ENCODE measurements at places on chromosomes 7 and 10. TPM values are rescaled to one million over a fixed set of nuclear protein-coding genes. Genes with fewer than 3 reads are reported as not detected.

Gene PCDH15
- total RNA-seq = not detected

Gene CNPY1
- not detected for total RNA-seq

Gene CACNB2
- 12.7 TPM for total RNA-seq

Gene CPA1
- total RNA-seq = 42,834 TPM

Gene MGMT
- total RNA-seq = 13.7 TPM

- no peak overlapping the region for H3K4me3 ChIP-seq
- no peaks in the 10 kb centered on the region for H3K36me3 ChIP-seq
- DNase-seq = no peak
- H3K27me3 ChIP-seq = no peaks in the 10 kb centered on the region
Observed at GRCh38 chr7:81525841-81526240, 244.0 kb downstream of the HGF start.

GRCh38 chr7:118312051-118312450 lies 87.5 kb downstream of the ANKRD7 start:
- H3K36me3 ChIP-seq = no peaks in the 10 kb centered on the region
- no peak overlapping the region for H3K27ac ChIP-seq
- no peak for DNase-seq

GRCh38 chr10:5890452-5890915 lies 441 bp downstream of the FBH1 start:
- DNase-seq = peak; percentile 44
- no peaks in the 10 kb centered on the region for H3K27me3 ChIP-seq
- peaks cover 54% of the 10 kb centered on the region for H3K4me1 ChIP-seq

- H3K36me3 ChIP-seq = no peaks in the 10 kb centered on the region
- no peaks in the 10 kb centered on the region for H3K27me3 ChIP-seq
- no peak overlapping the region for H3K27ac ChIP-seq
- DNase-seq = no peak
Observed at GRCh38 chr10:131648386-131649020, 252.3 kb upstream of the PPP2R2D start.

DNA sequence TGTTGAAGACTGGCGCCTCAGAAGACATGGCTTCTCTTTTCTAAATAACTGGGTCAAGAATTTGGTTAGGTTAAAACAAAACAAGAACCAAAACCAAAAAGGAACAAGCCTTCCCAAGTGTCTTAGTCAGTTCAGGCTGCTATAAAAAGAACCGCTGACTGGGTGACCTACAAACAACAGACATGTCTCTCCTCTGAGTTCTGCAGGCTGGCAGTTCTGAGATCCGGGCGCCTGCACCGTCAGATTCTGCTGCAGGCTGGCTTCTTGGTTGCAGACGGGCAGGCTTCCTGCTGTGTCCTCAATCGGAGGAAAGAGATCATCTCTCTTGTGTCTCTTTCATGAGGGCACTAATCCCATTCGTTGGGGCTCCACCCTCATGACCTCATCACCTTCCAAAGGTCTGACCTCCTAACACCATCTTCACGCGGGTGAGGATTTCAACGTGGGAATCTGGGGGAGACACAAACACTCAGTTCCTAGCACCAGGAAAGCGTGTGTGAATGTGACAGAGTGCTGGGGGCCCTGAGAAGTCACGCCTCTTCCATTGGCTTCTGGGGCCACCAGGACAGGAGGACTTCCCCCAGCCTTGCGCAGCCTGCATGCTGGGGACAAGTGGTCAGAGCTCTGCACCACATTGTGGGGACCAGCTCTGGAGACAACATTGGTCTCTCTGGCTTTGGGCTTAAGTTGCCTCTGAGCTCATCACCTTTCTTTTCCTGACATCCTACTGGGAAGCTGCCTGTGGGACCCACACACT lies 63.1 kb downstream of the ASB13 start:
- no peak overlapping the region for H3K4me3 ChIP-seq
- no peak for DNase-seq
- no peak overlapping the region for H3K27ac ChIP-seq
- H3K36me3 ChIP-seq = no peaks in the 10 kb centered on the region
- H3K27me3 ChIP-seq = no peaks in the 10 kb centered on the region

- H3K4me3 ChIP-seq = no peak overlapping the region
- no peak for DNase-seq
- H3K27me3 ChIP-seq = no peaks in the 10 kb centered on the region
- no peak overlapping the region for H3K27ac ChIP-seq
- H3K36me3 ChIP-seq = no peaks in the 10 kb centered on the region
Observed at GRCh38 chr10:23150091-23150490, 42.0 kb upstream of the PTF1A start.

DNA sequence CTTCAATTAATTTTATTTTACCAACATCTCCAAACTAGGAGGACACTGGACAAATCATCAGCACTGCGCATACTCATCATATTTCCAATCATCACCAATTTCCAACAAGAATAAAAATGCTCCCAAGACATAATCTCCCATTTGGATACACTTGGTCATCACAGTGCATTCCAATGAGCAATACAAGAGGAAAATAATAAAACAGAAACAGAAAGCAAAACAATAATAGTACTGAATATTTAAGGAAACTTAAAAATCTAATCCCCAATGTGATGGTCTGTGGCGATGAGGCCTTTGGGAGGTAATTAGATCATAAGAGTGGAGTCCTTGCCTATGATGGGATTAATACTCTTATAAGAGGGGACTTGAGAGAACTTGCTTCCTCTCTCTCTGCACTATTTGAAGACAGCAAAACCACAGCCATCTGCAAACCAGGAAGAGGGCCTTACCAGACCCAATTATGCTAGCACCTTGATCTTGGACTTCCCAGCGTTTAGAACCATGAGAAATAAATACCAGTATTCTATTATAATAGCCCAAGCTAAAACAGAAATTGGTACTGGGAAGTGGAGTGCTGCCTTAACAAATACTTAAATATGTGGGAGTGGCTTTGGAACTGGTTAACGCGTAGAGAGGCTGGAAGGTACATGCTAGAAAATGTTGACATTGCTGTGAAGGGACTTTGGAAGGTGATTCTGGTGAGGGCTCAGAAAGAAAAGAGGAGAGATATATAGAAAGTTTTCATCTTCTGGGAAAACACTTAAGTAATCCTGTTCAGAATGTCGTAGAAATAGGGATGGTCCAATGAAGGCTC lies 91.5 kb downstream of the JAZF1 start:
- H3K4me3 ChIP-seq = no peak overlapping the region
- H3K27ac ChIP-seq = no peak overlapping the region
- DNase-seq = no peak

- no peak overlapping the region for H3K4me3 ChIP-seq
- H3K36me3 ChIP-seq = no peaks in the 10 kb centered on the region
- no peak for DNase-seq
Observed at GRCh38 chr7:4021413-4021812, 660.7 kb upstream of the FOXK1 start.

- H3K27me3 ChIP-seq = no peaks in the 10 kb centered on the region
- no peak overlapping the region for H3K4me3 ChIP-seq
- no peaks in the 10 kb centered on the region for H3K36me3 ChIP-seq
- no peaks in the 10 kb centered on the region for H3K4me1 ChIP-seq
- no peak for DNase-seq
Observed at GRCh38 chr10:69835875-69836730, 34.4 kb downstream of the COL13A1 start.

DNA sequence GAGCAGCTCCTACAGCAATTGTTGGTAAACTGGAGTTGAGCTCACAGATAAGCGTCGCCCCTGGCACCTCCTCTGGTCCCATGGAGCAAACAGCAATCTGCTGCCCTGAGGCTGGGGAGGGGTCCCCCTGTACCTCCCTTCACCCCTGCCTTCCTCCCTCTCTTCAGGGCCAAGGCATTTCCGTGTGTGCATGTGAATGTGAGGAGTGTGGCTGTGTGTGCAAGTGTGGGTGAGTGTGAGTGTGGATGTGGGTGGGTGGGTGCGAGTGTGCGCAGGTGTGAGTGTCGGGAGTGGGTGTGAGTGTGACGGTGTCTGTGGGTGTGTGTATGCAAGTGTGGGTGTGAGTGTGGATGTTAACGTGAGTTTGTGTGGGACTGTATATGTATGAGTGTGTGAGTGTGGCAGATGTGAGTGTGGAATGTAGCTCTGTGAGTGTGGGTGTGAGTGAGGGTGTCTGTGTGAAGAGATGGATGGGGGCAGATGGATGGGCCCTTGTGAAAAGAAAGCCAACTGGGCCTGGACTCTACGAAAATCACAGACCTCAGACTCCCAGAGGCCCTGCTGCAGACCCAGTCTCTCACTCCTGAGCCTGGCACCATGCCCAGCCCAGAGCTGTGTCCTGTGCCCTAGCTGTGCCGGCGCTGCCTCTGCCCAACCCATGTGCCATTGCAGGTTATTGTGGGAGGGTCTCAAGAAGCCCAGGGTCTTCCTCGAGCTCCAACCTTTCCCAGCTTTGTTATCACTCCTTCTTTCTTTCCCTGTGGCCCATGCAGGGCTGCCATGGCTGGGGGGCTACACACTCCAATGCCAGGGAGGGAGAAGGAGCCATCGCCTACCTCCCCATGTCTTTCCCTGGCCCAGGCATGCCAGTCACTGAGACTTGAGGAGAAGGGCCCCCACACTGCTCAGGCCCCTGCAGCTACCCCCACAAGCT lies 73.9 kb downstream of the GRID1 start:
- H3K27me3 ChIP-seq = no peaks in the 10 kb centered on the region
- H3K36me3 ChIP-seq = no peaks in the 10 kb centered on the region
- DNase-seq = no peak
- H3K4me3 ChIP-seq = no peak overlapping the region
- H3K4me1 ChIP-seq = no peaks in the 10 kb centered on the region

DNA sequence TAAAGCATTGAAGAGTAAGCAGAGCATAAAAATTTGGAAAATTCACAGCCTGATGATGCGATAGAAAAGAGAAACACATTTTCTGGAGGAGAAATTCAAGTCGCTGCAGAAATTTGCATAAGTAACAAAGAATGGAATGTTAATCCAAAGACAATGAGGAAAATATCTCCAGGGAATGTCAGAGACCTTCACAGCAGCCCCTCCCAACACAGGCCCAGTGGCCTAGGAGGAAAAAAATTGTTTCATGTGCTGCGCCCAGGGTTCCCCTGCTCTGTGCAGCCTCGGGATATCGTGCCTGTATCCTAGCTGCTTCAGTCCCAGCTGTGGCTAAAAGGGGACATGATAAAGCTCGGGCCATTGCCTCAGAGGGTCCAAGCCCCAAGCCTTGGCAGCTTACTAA lies 206.8 kb downstream of the TPK1 start:
- H3K4me1 ChIP-seq = no peaks in the 10 kb centered on the region
- H3K27me3 ChIP-seq = no peaks in the 10 kb centered on the region
- DNase-seq = no peak
- no peak overlapping the region for H3K4me3 ChIP-seq
- no peak overlapping the region for H3K27ac ChIP-seq
- H3K36me3 ChIP-seq = no peaks in the 10 kb centered on the region
